ENCODE measurements at places on chromosomes 3 and 15.

DNA sequence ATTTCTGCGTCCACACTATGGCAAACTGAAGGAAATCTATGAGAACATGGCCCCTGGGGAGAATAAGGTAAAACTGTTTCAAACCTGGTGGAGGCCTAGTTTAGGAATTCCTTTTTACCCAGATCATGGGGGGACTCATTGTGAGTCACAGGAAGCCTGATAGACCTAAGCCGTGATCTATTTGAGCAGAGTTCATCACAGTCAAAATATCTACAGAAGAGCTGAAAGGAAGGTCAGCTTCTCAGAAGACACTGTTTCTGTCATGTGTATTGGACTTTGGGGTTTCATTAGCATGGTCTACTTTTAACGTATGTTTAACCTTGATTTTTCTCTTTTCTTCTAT, 1.3 kb downstream of the PSMD2 start:
- DNase-seq, result peak; percentile 84

- no peak for DNase-seq
Observed at GRCh38 chr3:43218921-43219320, 67.4 kb upstream of the SNRK start.

DNA sequence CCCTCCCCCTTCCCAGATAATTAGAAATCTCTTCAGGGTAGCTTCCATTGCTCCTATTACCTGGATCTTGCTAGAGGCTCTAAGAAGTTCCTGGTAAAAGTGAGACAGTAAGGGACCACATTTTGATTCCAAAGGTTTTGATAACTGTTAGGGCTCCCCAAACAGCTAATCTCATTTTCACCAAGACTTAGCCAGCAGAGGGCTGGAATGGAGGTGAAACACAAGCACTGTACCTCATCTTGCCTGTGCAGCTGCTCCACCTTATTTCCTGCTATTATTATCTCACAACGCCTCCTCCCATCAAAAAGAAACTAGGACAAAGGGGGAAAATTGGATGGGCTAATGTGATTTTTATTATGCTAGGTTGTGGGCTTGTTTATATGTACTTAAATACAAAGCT, 7.3 kb downstream of the SETD5 start:
- DNase-seq, result no peak

GRCh38 chr3:43956945-43957344, 266.2 kb downstream of the ABHD5 start:
- no peak for DNase-seq

GRCh38 chr3:3307491-3307890, 128.0 kb upstream of the CRBN start:
- no peak for DNase-seq

- no peak for DNase-seq
Observed at GRCh38 chr3:187980861-187981260, 173.1 kb upstream of the LPP start.

GRCh38 chr3:178174201-178174915, 361.9 kb upstream of the KCNMB2 start:
- DNase-seq, result no peak

GRCh38 chr3:172803489-172803888, 53.0 kb downstream of the ECT2 start:
- no peak for DNase-seq

GRCh38 chr3:193790086-193790990, 197.3 kb downstream of the OPA1 start:
- no peak for DNase-seq

- DNase-seq, result no peak
Observed at GRCh38 chr3:123854905-123855304, 29.2 kb downstream of the MYLK start.

DNA sequence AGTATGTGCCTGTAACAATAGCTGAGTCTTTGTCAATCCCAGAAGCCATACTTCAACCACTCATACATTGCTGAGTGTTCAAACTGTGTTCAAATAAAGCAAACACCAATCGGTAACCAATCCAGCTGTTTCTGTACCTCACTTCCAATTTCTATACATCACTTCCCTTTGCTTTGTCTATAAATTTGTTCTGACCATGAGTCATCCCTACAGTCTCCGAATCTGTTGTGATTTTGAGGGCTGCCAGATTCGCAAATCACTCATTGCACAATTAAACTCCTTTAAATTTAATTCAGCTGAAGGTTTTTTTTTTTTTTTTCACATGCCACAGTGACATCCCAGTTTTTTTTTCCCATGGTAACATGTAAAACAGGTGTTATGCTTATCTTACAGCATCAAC, 870.3 kb downstream of the NAALADL2 start:
- no peak for DNase-seq

DNA sequence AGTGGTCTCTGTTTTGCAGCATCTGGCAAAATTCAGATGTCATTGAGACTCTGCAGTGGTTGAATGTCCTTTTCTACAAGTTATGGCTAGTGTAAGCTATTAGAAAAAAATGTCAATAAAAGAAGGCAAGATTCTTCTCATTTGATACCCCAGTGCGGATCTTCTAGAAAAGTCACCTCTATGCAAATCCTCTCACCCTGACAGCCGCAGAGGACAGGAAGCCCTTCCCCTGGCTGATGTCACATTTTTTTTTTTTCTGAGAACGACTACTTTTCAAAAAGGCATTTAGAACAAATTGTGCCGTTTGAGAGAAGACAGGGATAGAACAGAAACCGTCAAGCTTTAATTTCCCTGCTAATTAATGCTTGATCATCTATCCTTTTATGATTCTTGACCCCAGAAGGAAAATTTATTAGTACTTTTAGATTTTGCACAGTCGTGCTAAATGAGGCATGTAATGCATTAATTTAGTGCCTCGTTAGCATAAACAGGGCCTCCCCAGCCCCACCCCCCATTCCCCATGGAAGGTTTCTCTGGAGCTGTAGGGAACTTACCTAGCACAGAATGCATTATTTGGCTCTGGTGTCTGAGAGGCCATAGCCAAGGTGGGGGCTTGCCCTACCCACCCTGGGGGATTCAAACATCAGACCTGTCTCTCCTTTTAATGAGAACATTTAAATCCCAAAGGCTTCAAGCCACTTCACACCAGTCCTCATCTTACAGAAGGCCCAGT, 183.8 kb downstream of the OPA1 start:
- DNase-seq, result no peak

DNA sequence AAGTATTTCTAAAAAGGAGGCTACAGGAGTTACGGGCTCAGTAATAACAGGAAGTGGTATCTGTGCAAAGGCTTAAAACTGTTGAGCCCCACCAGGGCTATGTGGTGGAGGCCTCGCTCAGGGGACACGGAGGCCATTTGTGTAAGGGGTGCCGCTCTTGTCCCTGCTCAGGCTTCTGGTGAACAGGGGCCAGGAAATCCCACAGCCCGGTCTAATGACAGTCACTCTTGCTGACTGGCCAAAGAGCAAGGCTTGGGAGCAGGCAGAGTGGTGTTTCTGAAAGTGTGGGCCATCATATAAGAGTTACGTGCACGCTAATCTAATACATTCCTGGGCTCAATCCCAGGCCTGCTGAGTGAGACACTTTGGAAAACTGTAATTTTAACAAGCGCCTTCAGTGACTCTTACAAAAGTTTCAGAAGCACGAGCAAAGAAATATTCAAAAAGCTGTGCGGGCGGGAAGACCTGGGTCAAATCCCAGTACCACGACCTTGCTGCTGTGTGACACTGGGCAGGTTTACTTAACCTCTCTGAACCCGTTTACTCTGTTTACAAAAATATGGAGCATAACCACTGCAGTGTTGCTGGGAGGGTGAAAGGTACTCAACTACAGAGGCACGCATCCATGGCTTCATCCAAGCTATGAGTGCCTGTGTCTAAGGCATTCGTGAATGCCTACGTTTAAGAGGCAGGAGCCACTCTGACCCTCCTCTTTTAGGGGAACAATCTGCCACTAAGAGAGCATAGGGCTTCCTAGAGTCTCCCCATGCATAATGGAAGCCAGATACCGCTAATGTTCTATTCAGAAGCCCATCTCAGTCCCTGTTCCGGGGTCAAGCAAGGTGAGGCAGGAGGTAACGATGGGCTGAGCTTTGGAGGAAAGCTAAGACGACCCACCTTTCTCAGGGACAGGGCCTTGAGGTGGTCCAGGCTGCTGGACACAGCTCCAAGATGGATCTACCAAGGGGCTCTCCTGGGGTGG, 2.0 kb downstream of the ATP10A start:
- no peak for DNase-seq

- no peak for DNase-seq
Observed at GRCh38 chr3:3783210-3783609, 16.0 kb upstream of the LRRN1 start.

GRCh38 chr15:39511000-39511915, 69.6 kb upstream of the THBS1 start:
- peak; percentile 37 for DNase-seq

- DNase-seq, result no peak
Observed at GRCh38 chr3:66527246-66527645, 26.4 kb upstream of the LRIG1 start.

GRCh38 chr3:81723732-81724313, 37.6 kb downstream of the GBE1 start:
- DNase-seq, result no peak

DNA sequence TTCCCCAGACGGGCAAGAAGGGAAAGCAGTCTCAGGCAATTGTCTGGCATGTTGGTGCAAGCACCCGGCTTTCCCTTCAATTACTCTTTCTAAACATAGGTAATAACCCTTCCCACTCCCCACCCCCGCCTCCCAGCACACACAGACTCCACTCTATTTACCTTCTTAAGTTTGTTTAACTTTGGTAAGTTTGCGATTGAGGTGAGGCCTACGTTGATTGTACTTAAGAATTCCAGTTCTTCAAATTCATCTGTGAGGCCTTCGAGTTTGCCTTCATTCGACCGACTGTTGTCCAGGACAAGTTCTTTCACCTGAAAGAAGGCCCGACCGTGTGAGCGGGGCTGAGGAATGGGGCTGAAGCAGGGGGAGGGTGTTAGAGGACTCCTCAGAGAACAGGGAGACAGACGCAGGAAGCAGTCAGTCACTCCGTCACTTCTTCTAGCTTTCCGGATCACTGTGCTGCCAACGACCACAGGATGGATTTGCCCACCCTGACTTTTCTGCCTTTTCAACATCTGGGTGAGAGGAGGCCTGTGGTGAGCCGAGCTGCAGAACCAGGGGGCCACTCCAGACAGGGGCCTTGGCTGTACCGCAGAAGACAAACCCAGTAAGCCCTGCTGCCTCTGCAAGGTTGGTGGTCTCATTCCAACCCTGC, 33.0 kb downstream of the ANP32A start:
- DNase-seq, result no peak

GRCh38 chr15:77126529-77127326, 55.8 kb upstream of the TSPAN3 start:
- no peak for DNase-seq

- DNase-seq, result no peak
Observed at GRCh38 chr15:63362196-63362595, 19.4 kb downstream of the CA12 start.

DNA sequence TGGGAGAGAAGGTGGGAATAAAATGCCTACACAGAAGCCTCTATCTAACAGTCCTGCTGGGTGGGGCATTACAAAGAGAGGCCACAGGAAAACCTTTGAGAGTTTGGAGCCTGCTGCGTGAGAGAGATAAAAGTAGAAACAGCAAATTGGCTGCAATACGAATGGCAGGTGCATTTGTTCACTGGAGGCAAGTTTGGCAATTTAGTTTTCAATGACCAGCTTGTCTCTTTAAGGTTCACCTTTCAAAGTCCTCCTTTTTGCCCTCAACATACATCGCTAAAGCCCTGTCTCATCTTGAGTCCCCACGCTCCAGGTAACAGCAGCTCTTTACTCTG, 405.7 kb downstream of the LSAMP start:
- no peak for DNase-seq

DNA sequence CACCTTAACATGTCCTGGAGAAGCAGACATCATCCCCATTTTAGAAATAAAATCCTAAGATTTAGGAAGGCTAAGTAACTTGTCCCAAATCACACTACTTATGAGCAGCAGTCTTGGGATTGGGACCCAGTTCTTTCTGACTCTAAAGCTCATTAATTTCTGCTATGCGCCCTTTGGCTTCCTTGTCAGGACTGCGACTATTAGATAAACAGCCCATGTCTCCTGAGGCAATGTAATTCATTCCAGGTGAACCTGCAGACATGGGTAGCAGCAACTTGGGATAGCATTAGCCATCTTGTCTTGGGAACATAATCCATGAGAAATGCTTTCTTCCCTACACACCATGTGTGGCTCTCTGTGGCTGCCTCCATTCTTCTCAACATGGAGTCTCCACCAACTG, 32.3 kb upstream of the FBN1 start:
- DNase-seq, result no peak

DNA sequence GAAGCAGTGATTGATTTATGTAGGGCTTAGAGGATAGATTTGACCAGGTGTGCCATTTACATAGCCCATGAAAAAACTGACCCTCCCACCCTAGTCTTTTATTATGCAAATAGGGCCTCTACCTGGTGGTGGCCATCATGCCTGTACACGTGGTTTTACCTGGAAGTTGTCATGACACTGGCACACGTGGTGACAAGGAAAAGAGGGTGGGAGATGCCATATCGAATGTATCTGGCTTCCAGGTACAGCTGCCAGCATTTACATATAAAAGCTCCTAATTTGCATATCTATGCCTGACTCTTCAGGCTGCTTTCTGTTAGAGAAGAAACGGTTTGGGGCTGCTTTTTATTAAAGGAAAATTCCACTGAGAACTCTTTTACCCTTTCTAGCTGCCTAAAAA, 35.0 kb upstream of the DNAJC13 start:
- no peak for DNase-seq

GRCh38 chr3:111725706-111726105, 130.6 kb upstream of the ZBED2 start:
- no peak for DNase-seq

- DNase-seq, result no peak
Observed at GRCh38 chr3:61464518-61465140, 96.7 kb upstream of the PTPRG start.

DNA sequence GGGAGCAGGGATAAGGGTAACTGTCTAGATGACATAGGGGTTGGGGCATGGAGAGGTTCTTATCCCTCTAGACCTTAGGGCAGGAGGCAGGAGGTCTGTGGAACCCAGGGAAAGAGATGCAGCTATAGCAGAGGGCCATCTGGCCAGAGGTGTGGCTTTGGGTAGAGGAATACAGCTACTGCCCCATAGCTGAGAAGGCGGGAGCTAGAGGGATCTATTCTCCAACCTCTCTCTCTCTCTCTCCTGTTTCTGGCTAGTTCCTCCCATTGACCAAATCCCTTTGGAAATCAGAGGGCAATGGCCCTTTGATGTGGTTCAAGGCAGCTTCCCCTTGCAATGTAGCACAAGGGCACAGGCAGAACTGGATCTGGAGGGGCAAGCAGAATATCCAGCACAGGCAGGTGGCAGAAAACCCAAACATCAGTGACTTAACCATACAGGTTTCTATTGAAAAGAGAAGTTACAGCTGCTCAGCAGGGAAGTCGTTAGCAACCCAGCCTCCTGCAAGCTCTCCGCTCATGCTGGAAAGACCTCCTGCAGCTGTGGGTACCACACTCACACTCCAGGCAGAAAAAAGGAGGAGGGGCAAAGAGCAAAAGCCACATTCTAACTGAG, 22.3 kb upstream of the LMOD3 start:
- no peak for DNase-seq

All from HS-5 (cell line).